ENCODE measurements at places on chromosomes 3 and 15.

DNA sequence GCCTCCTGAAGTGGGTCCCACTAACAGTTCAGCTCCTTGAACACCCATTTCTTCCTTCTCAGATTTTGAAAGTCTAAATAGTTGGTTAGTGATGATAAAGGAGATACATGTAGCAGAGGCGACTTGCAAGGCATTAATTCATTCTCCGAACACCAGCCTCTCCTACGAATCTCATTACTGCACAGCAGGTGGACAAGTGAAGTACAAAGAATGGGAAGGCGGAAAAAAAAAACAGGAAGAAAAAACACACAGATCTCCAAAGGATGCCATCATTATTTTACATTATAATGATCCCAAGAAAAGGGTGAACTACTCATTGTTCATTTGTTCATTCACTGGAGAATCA is 276.5 kb downstream of the MAGI1 start:
- no peak for DNase-seq

DNA sequence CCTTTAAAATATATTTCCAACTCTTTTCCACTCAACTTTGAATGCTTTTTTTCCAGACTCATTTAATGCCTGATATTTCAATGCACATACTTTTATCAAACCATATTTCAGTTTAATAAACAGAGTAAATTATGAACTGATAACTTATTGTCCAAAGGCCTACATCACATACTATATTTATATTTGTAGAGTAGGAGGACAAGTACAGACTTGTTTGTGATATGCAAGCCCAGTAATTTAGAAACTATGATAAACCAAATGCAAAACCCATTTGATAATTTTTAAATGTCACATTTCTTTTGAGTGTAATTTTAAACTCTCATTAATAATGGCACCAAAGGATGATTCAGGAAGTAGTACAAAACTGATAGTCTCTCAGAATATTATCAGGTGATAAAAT is 3.3 kb downstream of the RFX7 start:
- no peak for DNase-seq

GRCh38 chr3:27228805-27229204 is 140.4 kb downstream of the NEK10 start:
- DNase-seq, result no peak

DNA sequence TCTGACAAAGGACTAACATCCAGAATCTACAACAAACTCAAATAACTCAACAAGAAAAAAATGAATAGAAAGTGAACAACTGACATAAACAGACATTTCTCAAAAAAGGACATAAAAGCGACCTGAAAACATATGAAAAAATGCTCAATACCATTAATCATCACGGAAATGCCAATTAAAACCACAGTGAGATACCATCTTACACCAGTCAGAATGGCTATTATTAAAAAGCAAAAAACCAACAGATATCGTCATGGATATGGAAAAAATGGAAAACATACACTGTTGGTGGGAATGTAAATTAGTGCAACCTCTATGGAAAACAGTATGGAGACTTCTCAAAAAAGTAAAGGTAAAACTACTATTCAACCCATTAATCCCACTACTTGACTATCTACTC is 53.3 kb downstream of the ZNF385D start:
- DNase-seq, result no peak

DNA sequence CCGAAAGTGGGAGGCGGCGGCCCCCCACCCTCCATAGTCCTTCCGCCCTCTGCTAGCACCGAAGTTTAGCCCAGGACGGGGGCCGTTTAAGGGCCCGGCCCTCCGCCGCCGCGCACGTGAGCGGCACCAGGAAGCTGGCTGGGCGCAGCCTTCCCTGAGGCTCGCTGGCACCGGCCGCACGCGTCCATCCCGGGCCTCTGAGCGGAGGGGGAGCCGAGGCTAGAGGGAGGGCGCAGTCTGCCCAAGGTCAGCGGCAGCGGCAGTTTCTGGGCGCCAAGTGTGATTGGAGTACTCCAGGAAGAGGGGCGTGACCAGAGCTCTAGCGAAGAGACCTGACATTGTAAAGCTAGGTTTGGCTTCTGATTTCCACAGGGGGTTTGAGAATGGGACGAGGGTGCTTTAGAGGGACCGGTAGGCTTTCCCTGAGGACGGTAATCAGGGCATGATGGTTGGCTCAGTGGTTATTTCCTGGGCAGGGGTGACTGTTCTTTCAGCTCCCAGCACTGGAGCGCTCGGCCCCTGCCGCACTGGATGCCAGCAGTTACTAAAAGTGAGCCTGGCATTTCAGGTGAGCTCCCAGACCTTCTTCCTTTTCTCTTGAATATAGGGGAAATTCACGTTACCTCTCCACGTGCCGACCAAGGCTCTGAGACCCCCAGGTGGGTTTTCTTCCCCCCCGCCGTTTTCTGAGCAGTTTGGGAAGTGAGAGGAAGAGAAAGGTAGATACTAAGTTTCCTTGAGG is 853 bp downstream of the TEX264 start:
- no peak for DNase-seq

DNA sequence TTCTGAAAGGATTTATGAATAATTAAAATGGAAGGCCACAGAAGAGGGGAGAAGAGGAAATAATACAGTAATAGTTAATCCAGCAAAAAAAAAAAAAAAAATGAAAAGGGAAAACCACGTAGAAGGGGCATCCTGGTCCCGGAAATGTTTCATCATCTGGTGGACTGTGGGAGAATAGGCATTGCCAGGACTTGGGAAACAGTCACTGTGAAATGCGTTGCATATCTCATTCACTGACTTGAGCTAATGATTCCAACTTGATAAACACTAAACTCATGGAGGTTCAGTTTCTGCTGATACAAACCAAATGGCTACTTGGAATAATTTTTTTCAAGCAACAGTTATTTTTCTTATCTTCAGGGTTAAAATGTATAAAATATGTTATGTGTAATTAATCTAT is 3.2 kb downstream of the XCR1 start:
- no peak for DNase-seq

- no peak for DNase-seq
These were observed 61.4 kb downstream of the SMAD6 start for GRCh38 chr15:66763186-66764071.

- no peak for DNase-seq
These were observed 31.4 kb upstream of the ZBTB38 start for GRCh38 chr3:141336672-141337522.

- no peak for DNase-seq
These were observed 32.2 kb upstream of the LRTM1 start for GRCh38 chr3:54960082-54960481.

- DNase-seq, result no peak
These were observed 54.3 kb downstream of the NTRK3 start for GRCh38 chr15:88202231-88202630.

DNA sequence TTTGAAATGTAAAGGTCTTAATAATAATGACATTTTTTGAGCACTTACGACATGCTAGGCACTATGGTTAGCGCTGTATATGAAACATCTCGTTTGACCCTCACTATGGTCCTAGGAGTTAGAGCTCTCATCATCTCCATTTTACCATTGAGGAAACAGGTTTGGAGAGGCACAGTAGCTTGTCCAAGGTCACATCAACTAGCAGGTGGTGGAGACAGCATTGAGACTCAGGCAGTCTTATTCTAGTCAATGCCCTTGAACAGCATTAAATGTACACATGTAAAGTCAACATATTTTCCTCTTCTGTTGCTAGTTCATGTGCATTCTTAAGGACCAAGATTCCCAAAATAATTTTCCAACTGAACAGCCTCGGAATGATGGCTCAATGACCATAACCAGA is 4.8 kb downstream of the ARHGEF3 start:
- DNase-seq, result no peak

GRCh38 chr3:34175636-34176176 is 377.3 kb downstream of the PDCD6IP start:
- DNase-seq, result peak; percentile 17

- no peak for DNase-seq
These were observed 16.9 kb downstream of the AMOTL2 start for GRCh38 chr3:134357261-134357913.

- DNase-seq, result no peak
These were observed 473.3 kb downstream of the CADM2 start for GRCh38 chr3:85432081-85432480.

DNA sequence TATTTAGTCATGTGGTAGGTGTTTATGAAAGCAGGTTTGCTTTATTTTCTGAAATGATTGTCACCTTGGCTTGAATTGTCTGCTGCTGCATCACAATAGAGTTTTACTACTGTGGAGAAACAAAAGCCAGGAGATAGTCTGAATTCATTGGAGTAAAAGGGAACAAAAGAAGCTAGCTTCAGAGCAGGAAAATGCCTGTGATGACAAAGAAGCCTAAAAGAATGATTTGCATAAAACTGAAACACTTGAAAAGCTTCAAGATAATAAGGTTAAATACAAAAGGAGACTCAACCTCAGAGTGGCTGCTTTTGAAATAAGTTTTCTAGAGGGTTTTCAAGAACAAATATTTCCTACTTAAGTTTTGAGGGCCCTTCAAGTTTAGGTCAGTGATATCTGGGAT is 138.3 kb downstream of the PTPRG start:
- no peak for DNase-seq

GRCh38 chr3:108183181-108183580 is 39.0 kb downstream of the IFT57 start:
- DNase-seq, result no peak

- DNase-seq, result no peak
These were observed 205.6 kb downstream of the TBC1D2B start for GRCh38 chr15:77871852-77872371.

DNA sequence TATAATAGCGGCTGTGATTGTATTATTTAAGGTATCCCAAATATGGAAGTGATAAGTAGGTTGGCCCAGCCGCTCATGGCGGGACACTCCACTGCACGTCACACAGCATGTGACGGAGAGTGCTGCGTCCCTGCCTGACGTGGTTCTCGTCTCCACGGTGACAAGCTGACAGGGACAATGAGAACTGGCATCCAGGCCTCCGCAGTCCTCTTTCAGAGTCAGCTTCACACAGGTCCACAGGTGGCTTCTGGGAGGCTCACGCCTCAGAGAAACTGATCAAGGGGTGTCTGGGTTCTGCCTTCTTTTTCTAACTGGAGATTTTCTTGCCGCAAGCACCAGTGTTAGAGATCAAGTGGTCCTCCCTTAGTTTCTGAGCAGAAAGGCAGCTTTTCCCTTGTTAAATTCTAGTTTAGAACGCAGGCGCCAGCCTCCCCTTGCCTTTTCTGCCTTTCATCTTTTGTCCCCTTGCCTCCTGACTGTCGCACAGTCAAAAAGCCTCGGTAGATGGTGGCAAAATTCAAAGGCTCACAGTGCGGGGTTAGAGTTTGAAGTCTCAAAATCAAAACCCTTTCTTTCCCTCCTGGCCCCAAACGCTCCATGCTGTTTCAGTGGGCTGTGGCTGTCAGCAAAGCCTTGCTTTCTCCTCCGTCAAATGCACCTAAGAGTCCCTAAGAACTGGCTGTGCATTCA is 120.9 kb downstream of the ATP10A start:
- DNase-seq, result no peak

- DNase-seq, result no peak
These were observed 190.5 kb upstream of the NECTIN3 start for GRCh38 chr3:110881069-110881468.

DNA sequence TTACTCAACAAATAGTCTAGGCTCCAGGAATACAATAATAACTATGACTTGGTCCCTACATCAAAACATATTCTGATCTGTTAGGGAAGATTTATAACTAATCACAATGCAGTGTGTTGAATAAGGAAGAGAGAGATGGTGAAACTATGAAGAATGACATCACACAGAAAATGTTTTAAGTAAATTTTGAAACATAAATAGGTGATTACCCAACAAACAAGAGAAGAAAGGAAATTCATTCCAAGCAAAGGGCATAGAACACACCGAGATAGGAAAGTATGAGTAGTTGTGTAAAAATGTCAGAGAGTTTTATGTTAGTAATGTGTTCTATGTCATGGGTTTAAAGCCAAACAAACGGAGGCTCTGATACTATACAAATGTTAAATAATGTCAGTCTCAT is 13.4 kb downstream of the SEC62 start:
- DNase-seq, result no peak

- DNase-seq, result no peak
These were observed 1.2 kb downstream of the NT5DC2 start for GRCh38 chr3:52532517-52532837.

GRCh38 chr3:177451864-177452830 is 254.9 kb upstream of the TBL1XR1 start:
- DNase-seq, result no peak

GRCh38 chr3:186013312-186013711 is 75.5 kb upstream of the TRA2B start:
- DNase-seq, result no peak

GRCh38 chr3:112776836-112777235 is 69.8 kb downstream of the CD200R1L start:
- DNase-seq, result no peak

DNA sequence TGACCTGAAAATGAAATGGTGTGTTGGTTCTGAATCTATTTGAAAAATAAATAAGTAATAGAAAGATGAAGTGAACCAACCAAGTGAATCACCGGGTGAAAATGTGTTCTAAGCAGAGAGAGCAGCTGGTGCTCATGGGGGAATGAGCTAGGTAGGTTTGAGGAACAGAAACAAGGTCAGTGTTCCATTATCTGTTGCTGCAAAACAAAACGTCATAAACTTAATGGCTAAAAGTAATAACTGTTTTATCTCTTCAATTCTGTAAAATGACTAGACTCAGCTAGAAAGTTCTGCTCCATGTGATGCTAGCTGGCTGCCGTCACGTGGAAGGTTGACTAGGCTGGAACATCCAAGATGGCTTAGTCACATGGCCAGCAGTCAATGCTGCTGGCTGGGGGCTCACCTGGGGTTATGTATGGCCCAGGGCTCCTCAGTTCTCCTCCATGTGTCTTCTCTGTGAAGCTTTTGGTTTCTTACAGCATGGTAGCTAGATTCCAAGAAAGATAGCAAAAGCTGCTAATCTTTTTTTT is 13.3 kb upstream of the SH3BP5 start:
- no peak for DNase-seq

- DNase-seq, result no peak
These were observed 31.5 kb upstream of the KY start for GRCh38 chr3:134682196-134682880.

- DNase-seq, result no peak
These were observed 36.7 kb upstream of the MFGE8 start for GRCh38 chr15:88949734-88950400.

DNA sequence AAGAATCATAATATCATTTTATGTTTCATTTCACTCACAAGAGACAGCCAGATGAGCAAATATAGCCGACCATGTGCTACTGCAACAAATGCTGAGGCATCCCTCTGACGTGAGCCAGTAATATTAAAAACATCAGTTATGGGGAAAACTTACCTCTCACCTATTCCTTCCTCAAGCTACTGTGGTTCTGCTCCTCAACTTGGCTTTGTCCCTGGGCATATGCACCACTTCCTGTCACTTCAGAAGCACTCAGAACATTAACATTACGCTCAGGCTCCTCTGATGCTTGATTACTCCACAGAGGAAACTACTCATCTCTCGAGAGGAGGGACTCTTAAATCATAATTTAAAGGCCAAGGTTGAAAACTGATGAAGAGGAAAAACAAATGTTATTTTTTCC is 457.0 kb upstream of the ALCAM start:
- DNase-seq, result no peak

Measured in NCI-H1417 treated with DMSO at 0.1 percent for 48 hours (cell line).